ENCODE measurements at places on chromosomes 2 and 18. TPM values are rescaled to one million over a fixed set of nuclear protein-coding genes. Genes with fewer than 3 reads are reported as not detected.

DNA sequence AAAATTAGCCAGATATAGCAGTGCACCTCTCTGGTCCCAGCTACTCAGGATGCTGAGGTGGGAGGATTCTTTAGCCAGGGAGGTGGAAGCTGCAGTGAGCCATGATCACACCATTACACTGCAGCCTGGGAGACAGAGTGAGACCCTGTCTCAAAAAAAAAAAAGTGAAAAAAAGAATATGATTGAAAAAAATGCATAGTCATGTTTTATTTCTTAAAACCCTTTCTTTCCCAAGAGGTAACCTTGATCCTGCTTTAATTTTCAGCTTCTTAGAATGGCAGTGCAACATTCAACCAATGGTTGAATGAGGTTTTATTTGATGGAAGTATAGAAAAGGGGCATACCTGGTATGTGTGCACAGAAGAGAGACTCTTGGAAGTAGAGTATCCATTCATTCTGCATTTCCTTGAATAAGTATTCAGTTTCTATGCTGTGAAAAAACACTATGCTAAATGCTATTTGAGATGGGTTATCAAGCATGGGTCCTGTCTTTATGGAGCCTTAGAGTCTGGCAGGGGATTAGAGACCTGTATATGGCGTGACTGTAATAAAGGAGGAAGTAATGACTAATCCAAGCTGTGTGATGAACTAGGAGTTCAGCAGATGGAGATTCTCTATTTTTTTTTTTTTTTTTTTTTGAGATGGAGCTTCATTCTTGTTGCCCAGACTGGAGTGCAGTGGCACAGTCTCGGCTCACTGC, 146.3 kb downstream of the WDSUB1 start:
- DNase-seq, result no peak

GRCh38 chr2:33205693-33206434, 259.1 kb downstream of the LTBP1 start:
- DNase-seq, result no peak

GRCh38 chr18:22694954-22695353, 238.2 kb upstream of the RBBP8 start:
- DNase-seq, result peak; percentile 63

The GMCL1 gene
- 15.4 TPM for total RNA-seq

- DNase-seq, result no peak
These were observed 7.8 kb upstream of the CCDC141 start for GRCh38 chr2:179057737-179058136.

- DNase-seq, result no peak
These were observed 144.5 kb downstream of the RAD51AP2 start for GRCh38 chr2:17373741-17374140.

GRCh38 chr18:21557607-21558253, 42.8 kb downstream of the ESCO1 start:
- no peak for DNase-seq

The ALPG gene
- not detected for total RNA-seq

DNA sequence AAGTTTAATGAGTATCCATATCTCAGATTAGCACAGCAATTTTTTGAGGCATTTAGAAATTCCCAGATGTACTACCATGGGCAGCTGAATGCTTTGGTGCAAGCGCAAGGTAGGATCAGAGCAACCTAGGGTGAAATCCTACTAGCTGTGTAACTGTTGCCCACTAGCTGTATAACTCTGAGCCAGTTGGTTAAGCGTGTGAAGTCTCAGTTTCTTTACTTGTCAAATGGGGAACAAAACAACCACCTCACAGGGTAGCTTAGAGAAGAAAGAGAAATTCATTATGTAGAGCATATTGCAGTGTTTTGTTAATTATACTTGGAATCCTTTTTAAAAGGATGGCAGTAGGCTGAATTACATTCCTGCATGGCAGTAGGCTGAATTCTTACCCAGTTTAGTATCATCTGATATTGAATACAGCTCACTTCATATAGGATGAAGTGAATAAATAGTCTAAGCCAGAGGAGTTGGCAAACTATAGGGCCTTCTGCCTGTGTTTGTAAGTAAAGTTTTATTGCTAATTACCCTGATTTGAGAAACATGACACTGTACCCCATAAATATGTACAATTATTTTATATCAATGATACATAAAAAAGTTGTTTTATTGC, 180.7 kb downstream of the PLCL1 start:
- DNase-seq, result no peak

DNA sequence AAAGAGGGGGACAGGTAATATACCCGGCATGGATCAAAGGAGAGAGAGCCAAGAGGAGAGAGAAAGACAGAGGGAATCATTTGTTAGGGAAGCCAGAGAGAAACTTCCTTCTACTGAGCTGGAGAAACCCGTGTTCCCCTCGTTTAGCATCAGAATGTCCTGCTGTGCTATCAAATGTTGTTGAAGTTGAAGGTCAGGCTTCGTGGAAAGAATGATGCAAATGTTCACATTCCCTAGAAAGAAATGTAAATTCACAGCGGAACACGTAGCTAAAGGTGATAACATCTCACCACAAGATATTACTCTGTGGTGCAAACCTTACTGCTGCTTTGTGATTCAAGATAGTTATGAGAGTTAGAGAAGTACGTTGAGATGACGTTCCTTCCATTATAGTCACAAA, 258.1 kb downstream of the LNPK start:
- no peak for DNase-seq

GRCh38 chr2:20723543-20723942, 56.6 kb downstream of the GDF7 start:
- no peak for DNase-seq

GRCh38 chr2:12057436-12058166, 311.2 kb downstream of the LPIN1 start:
- DNase-seq, result no peak

DNA sequence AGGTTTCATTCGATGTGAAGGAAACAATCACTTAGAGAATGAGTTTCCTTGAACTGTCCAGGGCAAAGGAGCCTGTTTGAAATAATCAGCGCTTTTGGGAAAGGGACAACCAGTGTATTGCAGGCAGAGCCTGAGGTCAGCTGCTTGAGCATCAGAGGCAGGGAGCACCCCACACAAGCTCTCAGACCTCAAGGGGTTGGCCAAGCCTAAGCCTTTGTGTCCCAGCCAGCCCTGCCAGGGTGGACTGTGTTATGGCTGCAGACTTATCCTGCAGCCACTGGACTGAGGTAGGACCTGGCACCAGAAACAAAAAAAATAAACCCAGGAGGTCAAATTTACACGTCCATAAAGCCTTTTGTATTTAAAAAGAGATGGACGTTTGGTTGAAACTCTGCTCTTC, 228.3 kb downstream of the SEPTIN10 start:
- DNase-seq, result no peak

GRCh38 chr2:230688490-230688889, 24.2 kb upstream of the CAB39 start:
- DNase-seq, result no peak

GRCh38 chr18:10343778-10344177, 110.7 kb upstream of the APCDD1 start:
- no peak for DNase-seq

DNA sequence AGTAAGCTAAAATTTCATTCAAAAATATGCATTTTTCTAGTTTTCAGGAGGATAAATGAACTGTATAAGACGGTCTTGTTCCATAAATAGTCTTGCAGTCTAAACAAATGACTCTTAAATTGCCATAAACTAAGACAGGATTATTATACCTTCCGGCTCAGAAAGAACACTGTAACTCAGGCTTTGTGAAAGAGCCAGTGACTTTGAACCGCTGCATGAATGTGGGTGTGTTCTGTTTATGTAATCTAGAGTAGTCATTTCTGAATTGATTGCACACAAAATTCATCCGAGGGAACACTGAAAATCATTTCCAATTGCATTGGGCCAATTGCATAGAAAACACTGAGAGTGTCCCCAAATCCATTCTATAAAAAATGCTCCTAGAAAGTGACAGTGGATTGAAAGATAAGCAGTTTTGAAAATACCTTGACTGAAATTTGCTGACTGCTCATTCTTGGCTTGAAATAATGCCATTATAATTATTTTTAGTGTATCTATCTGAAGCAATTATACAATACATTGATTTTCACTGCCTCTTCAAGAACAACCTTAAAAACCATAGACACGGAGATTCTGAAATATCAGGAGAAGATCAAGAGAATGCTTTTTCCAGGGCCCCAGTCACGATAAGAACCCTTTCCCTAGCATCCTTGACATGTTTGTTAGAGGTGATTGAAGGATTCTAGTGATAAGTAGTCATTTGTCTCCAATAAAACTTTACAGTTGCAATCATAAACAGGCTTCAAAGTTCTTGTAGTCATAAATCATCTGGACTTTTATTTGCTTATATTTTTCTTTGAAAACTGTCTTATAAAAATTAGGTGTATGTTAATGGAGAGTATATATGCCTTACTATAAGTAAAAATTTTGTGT, 55.4 kb downstream of the CNTNAP5 start:
- peak; percentile 6 for DNase-seq

- DNase-seq, result peak; percentile 70
These were observed 46.4 kb downstream of the STK25 start for GRCh38 chr2:241461693-241462677.

The ICA1L gene
- total RNA-seq, result 36.7 TPM

- DNase-seq, result peak; percentile 34
These were observed 3.5 kb downstream of the CNNM4 start for GRCh38 chr2:96764253-96764637.

GRCh38 chr2:151840216-151841046, 12.2 kb upstream of the ARL5A start:
- no peak for DNase-seq

The SLC4A3 gene
- total RNA-seq, result 0.58 TPM

The RESP18 gene
- total RNA-seq, result not detected

GRCh38 chr2:98388601-98389250, 42.5 kb downstream of the CNGA3 start:
- no peak for DNase-seq

DNA sequence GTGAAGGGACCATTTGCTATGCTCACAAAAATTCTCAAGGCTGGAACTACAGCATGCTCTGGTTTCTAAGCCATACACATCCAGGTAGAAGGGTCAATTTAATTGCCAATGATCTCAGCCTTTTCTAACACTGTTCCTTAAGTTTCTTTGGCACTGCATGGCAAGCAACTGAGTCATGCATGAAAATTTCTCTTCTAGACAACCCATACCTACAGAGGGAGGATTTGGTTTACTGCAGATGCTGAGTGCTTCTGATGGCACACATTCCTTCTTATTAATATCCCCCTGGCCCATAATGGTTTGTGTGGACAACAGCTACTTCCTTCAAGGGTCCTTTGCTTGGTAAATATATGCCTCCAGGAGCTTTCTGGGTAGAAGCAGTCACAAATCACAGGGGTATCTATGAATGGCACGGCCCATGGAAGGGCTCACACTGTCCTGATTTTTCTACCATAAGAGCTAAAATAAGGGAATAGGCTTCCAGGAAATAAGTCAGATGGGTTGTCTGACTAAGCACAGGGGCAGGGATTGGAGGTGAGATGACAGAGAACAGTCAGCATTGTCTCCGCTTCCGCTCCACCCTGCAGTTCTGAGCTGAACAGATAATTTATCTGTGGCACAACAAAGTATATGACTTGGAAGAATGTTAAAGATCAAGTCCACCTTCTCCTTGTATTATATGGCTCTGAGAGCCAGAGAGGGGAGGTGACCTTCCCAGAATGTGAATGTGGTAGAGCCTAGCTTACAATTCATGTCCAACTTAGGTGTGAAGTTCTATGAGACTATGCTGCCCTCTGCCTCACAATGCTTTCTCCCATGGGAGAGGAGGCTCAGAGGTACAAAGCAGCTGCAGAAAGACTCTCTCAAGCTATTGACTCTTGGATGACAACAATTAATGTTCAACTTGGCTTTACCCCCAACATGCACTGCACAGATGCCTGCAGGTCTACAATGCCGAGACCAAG, 199.2 kb upstream of the TNP1 start:
- no peak for DNase-seq

GRCh38 chr2:144213797-144214196, 306.1 kb downstream of the ZEB2 start:
- no peak for DNase-seq

DNA sequence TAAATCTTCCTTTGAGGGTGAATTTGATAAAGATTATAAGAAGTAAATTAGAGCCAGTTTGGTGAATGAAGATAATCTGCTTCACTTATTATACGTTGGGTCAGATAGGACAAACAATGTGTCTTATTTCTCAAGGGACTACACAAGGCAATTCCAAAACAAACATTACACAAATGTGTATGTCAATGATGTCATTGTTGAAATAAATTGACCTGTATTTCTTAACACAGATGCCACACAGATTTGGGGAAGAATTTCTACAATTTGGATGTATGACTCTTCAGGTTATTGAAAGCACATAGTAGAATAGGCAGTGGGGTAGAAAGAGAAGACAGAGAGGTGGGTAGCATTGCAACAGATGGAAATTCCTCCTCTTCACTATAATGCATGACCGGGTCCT, 6.9 kb upstream of the CRIM1 start:
- DNase-seq, result no peak

DNA sequence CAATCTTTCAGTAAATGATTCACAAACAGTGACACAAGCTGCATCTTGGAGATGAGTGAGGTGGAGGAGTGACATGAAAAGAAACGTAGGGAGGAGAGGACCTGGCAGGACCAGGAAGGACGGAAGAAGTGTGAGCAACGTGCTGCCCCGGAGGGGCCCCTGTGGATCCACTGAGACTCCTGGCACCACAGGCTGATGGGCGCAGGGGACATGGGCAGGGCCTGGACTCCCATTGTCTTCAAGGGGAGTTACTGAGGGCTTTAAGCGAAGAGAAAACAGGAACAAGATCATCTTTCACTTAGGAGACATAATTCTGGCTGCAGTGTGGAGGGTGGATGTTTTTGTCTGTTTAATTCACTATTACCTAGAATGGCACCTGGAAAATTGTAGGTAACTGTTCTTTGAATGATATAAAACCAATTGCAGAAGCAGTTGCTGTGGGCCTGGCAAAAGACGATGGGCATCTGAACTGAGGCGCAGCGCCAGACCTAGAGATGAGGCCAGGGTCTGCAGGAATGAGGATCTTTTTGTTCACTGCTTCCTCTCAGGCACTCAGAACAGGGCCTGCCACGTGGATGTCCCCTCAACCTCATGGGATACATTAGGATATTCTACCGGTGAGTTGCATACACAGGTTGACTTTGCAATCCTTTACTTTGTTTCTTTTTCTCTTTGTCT, 156.4 kb downstream of the TMEM18 start:
- no peak for DNase-seq

- DNase-seq, result no peak
These were observed 39.1 kb downstream of the EHBP1 start for GRCh38 chr2:62744603-62745002.

The HSBP1L1 gene
- 4.1 TPM for total RNA-seq

DNA sequence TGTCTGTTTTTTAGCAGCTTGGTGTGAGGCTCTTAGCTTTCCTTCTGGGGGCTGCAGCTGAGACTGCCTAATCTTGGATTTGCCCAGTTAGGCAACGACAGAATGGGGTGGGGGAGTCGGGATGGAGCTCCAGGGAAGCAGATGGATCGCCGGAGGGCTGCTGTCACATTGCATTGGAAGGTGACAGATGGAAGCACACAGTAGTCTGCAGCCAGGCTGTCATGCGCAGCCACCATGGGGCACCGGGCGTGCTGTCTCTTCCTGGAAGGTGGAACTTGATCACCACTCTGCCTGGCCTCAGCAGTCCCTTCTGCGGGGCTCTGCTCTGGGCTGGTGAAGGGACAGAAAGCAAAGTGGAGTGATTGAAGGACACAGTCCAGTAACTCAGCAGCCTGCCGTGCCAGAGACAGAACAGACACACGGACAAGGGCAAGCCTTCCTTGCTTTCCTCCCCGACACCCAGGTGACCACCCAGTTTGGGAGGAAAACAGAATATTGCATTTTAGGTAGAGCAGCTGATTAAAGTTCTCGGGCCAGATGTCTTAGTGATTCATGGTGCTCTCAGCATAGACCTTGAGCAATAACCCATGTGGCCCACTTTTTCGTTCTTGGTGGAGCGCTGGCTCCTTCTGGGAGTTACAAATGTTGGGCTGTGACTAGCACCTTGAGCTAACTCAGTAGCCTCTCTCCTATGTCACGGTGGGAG, 40.9 kb downstream of the RNF144A start:
- no peak for DNase-seq

Data from stomach (tissue), 19 donors.